Stomach (tissue), 19 donors: ENCODE measurements at places on chromosomes 2 and 18. TPM values are rescaled to one million over a fixed set of nuclear protein-coding genes. Genes with fewer than 3 reads are reported as not detected.

Gene GTF2A1L
- 8.9 TPM for total RNA-seq

Gene IL37
- not detected for total RNA-seq

Gene CDK15
- total RNA-seq, result not detected

Gene NDUFV2
- 251 TPM for total RNA-seq

Gene ZAP70
- 3.3 TPM for total RNA-seq

Gene OXER1
- not detected for total RNA-seq

Gene CYTIP
- total RNA-seq, result 30.7 TPM

Gene CCDC74B
- 1.0 TPM for total RNA-seq

Gene SERPINB11
- total RNA-seq, result not detected

Gene CD207
- not detected for total RNA-seq

Gene DSG2
- total RNA-seq, result 130 TPM

Gene EGR4
- not detected for total RNA-seq

Gene IFIH1
- total RNA-seq, result 31.9 TPM

Gene DSG1
- not detected for total RNA-seq

Gene CTNNA2
- not detected for total RNA-seq

Gene PXDN
- 31.2 TPM for total RNA-seq

GRCh38 chr2:229612384-229612971, 101.9 kb downstream of the DNER start:
- H3K36me3 ChIP-seq, result no peaks in the 10 kb centered on the region
- peaks cover 8% of the 10 kb centered on the region for H3K4me1 ChIP-seq
- peak; percentile 45 for DNase-seq
- H3K4me3 ChIP-seq, result no peak overlapping the region
- no peaks in the 10 kb centered on the region for H3K27me3 ChIP-seq
- H3K27ac ChIP-seq, result no peak overlapping the region

DNA sequence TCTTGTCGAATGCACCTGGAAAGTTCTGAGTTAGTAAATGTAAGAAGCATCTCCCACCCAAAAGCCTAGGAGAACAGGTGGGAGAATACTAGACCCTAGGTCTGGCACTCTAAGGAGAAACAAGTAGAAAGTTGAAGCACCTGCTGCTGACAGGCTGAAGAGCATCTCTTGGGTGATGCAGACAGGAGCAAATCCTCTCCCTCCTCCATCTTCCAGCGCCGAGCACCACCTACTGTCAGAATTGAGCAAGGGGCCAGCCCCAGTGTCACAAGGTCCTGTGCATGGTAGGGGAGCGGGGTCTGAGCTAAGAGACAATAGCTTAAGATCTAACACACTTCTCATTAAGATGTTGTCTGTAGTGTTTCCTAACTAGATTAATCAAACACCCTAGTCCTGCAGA, 52.9 kb downstream of the HK2 start:
- H3K36me3 ChIP-seq, result peaks cover 32% of the 10 kb centered on the region
- H3K4me1 ChIP-seq, result no peaks in the 10 kb centered on the region
- H3K27me3 ChIP-seq, result no peaks in the 10 kb centered on the region
- H3K4me3 ChIP-seq, result no peak overlapping the region
- no peak for DNase-seq

GRCh38 chr2:53969968-53970723, 647 bp downstream of the PSME4 start:
- peak; percentile 45 for DNase-seq
- H3K4me3 ChIP-seq, result peak overlapping the region; percentile 78
- peaks cover 16% of the 10 kb centered on the region for H3K4me1 ChIP-seq
- peak overlapping the region; percentile 99 for H3K27ac ChIP-seq
- H3K36me3 ChIP-seq, result peaks cover 13% of the 10 kb centered on the region

DNA sequence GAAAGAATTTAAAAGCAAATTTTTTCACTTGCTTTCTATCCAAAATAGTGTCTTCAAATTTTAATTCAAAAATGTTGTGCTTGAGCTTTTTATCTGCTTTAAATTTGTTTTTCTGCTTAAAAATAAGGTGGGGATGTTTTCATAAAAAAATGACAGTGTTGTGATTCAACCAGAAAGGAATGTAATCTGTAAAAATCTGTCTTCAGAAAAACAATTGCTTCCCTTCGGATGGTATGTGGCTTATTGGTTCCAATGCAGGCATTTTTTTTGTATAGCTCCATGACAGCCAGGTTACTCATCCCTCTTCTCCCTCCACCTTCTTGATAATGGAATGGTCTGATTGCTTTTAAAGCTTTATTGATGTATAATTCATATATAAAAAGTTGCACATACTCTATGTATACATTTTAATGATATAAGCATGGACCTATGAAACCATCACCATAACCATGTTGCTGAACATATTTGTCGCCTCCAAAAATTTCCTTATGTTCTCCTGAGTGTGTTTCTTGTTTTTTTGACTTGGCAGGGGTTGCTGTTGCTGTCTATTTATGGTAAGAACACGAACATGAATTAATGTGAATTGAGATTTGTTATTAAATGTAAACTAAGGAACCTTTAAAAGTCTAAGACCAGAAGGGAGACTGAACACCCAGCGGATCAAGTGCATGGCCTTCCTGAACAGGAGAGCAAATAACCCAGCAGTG, 363.7 kb upstream of the SPHKAP start:
- H3K4me1 ChIP-seq, result no peaks in the 10 kb centered on the region
- no peak overlapping the region for H3K4me3 ChIP-seq
- no peaks in the 10 kb centered on the region for H3K27me3 ChIP-seq
- H3K27ac ChIP-seq, result no peak overlapping the region
- no peaks in the 10 kb centered on the region for H3K36me3 ChIP-seq

- H3K27ac ChIP-seq, result no peak overlapping the region
- no peak overlapping the region for H3K4me3 ChIP-seq
- no peak for DNase-seq
- H3K36me3 ChIP-seq, result peaks cover 13% of the 10 kb centered on the region
- no peaks in the 10 kb centered on the region for H3K27me3 ChIP-seq
- H3K4me1 ChIP-seq, result no peaks in the 10 kb centered on the region
These were observed 32.8 kb downstream of the AOX1 start for GRCh38 chr2:200618590-200619021.

DNA sequence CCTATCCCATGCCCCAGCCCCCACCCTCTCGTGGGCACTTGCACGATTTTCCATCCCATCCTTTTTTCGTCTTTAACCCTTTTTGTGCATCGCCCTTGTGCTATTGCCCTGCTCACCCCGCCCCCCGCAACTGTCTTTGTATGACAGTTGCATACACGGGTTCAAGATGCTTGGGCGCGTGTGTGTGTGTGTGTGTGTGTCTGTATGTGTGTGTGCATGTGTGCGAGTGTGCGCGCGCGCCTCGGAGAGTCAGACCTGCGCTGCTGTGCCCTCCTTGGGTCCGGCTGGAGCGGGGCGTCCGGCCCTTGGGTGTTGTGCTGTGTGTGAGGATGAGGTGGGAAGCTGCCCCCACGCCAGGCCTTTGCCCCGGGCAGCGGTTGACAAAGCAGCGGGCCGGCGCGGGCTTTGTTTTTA, 230.7 kb downstream of the HAUS1 start:
- H3K27me3 ChIP-seq, result no peaks in the 10 kb centered on the region
- H3K4me3 ChIP-seq, result peak overlapping the region; percentile 53
- no peak for DNase-seq
- no peaks in the 10 kb centered on the region for H3K36me3 ChIP-seq
- H3K27ac ChIP-seq, result peak overlapping the region; percentile 60

- H3K36me3 ChIP-seq, result no peaks in the 10 kb centered on the region
- no peaks in the 10 kb centered on the region for H3K27me3 ChIP-seq
- H3K4me1 ChIP-seq, result no peaks in the 10 kb centered on the region
- no peak for DNase-seq
- no peak overlapping the region for H3K4me3 ChIP-seq
These were observed 523.9 kb downstream of the TNS1 start for GRCh38 chr2:217478831-217479455.

GRCh38 chr2:70357684-70358071, 55.8 kb upstream of the FAM136A start:
- H3K27me3 ChIP-seq, result no peaks in the 10 kb centered on the region
- no peak for DNase-seq
- no peaks in the 10 kb centered on the region for H3K4me1 ChIP-seq
- H3K27ac ChIP-seq, result no peak overlapping the region
- no peak overlapping the region for H3K4me3 ChIP-seq
- no peaks in the 10 kb centered on the region for H3K36me3 ChIP-seq

GRCh38 chr2:10382354-10383061, 65.6 kb downstream of the ODC1 start:
- H3K27ac ChIP-seq, result peak overlapping the region; percentile 68
- peaks cover 52% of the 10 kb centered on the region for H3K4me1 ChIP-seq
- H3K27me3 ChIP-seq, result no peaks in the 10 kb centered on the region

DNA sequence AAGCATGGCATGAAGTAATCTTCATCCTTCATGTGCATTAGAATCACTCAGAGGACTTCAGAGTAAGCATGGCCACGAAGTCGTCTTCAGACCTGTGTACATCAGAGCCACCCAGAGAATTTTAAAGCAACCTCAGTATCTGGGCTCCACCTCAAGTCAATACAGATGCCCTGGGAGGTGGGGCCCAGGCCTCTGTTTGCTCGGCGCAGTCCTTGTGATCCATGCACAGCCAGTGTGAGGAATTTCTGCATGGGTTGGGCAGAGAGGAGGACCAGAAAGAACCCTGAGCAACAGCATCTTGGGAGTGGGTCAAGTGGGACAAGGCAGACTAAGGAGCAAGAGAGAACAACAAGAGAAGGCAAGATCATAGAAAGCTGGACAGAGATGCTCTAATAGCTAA, 220.4 kb upstream of the TMEM200C start:
- no peak for DNase-seq
- H3K4me3 ChIP-seq, result no peak overlapping the region
- peaks cover 5% of the 10 kb centered on the region for H3K4me1 ChIP-seq
- no peaks in the 10 kb centered on the region for H3K27me3 ChIP-seq

DNA sequence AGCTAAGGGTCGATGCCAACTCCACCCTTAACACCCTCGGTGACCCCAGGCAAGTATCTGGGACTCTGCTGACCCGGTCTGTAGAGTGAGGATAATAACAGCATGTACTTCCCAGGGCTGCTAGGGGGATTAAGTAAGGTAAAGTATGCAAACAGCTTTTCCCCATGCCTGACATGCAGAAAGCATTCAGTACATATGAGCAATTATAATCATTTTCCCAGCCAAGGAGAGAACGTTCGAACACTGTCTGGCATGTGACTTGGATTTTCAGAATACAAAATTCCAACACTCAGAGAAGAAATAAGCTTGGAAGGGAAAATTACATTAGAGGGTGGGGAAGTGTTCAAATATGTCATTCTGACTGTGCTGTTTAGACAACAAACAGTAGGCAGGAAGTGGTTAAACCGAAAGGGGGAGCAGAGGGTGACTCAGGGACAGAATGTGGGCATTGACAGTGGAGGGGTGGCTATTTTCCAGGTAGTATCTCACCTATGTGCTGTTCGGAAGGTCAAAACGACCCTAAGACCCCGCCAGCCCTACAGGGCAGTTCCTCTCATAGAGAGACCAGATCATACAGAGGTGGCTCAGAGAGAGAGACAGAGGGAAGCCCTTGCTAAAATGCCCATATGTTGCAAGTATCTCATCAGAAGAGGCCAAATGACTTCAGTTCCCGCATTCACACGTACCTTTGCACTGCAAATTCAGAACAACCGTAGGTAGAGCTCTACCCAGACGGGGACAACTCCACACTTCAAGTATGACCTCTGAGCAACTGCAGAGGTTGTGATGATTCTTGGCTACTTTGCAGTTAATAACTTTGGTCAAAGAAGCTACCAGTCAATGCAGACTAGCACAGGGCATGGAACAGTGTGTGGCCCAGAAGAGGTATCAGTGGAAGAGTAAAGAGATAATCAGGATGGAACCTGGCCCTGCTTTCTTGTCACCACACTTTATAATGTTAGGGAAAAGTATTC, 14.8 kb downstream of the ASPRV1 start:
- H3K27me3 ChIP-seq, result no peaks in the 10 kb centered on the region
- H3K27ac ChIP-seq, result peak overlapping the region; percentile 13
- H3K36me3 ChIP-seq, result peaks cover 22% of the 10 kb centered on the region
- H3K4me3 ChIP-seq, result no peak overlapping the region
- H3K4me1 ChIP-seq, result no peaks in the 10 kb centered on the region

DNA sequence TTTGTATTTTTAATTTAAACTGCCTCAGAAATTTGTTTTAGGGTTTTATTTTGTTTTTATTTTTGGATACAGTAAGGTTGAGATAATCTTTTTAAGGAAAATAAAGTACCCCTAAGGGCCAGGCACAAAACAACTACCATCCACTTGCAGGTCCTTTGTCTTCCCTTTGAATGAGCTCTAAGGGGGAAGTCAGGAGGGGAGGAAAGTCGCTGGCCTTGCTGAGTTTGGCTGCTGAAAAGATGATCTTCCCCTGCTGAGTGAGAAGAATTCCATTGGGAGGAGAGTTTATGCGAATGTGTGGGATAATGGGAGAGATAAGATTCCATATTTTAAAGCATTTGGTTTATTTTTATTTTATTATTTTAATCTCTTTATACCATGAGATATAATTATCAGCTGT, 100.7 kb downstream of the ARHGAP15 start:
- H3K4me1 ChIP-seq, result no peaks in the 10 kb centered on the region
- no peak for DNase-seq
- no peaks in the 10 kb centered on the region for H3K36me3 ChIP-seq
- H3K27ac ChIP-seq, result no peak overlapping the region
- no peak overlapping the region for H3K4me3 ChIP-seq

DNA sequence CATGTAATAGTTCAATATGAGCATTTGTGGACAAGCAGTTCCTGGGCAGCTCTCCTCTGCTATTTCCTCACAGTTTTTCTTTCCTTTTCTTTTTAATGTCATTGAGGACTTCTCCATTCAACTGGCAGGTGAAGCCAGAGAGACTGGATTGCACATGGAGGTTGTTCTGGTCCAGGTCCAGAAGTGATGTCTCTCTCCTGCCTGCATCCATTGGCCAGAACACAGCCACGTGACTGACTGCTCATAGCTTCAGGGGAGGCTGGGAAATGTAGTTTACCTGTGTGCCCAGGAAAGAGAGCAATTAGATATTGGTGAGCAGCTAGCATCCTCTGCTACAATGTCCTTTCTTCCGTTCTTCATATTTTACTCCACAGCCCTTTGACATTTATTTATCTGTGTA, 20.2 kb upstream of the ADAM23 start:
- DNase-seq, result no peak
- no peak overlapping the region for H3K27ac ChIP-seq

GRCh38 chr18:76547296-76547695, 52.3 kb upstream of the ZNF516 start:
- H3K4me3 ChIP-seq, result no peak overlapping the region
- no peaks in the 10 kb centered on the region for H3K27me3 ChIP-seq
- H3K27ac ChIP-seq, result no peak overlapping the region
- no peak for DNase-seq
- no peaks in the 10 kb centered on the region for H3K4me1 ChIP-seq
- H3K36me3 ChIP-seq, result no peaks in the 10 kb centered on the region

GRCh38 chr2:47008381-47009252, 93.0 kb upstream of the MCFD2 start:
- DNase-seq, result peak; percentile 83
- no peak overlapping the region for H3K4me3 ChIP-seq
- no peaks in the 10 kb centered on the region for H3K27me3 ChIP-seq
- H3K27ac ChIP-seq, result no peak overlapping the region

DNA sequence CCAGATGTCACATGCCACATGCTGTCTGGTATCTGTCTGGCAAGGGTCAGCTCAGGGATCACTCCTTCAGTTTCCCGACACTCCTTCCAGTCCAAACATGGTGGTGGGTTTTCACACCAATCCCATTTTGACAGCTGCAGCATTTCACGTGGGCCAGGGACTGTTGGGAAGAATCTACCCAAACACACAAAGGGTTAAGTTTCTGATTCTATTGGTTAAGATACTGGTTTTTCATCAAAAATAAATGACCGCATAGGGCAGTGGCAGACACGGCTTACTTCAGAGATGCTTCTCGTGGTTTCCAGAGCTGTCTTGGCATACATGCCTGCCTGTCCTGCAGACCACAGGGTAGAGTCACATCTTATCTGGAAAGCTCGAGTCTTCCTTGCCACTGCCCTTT, 79.7 kb downstream of the PSMG2 start:
- H3K27ac ChIP-seq, result no peak overlapping the region
- no peaks in the 10 kb centered on the region for H3K27me3 ChIP-seq
- H3K4me1 ChIP-seq, result no peaks in the 10 kb centered on the region
- H3K4me3 ChIP-seq, result no peak overlapping the region
- no peak for DNase-seq
- peaks cover 14% of the 10 kb centered on the region for H3K36me3 ChIP-seq
